ENCODE measurements at places on chromosomes 4 and X. TPM values are rescaled to one million over a fixed set of nuclear protein-coding genes. Genes with fewer than 3 reads are reported as not detected.

Gene SRPX2
- total RNA-seq, result 23.8 TPM

Gene ADH1B
- 6.7 TPM for total RNA-seq

Gene CSAG1
- total RNA-seq, result not detected

Gene UCHL1
- total RNA-seq, result 23.7 TPM

GRCh38 chr4:88907478-88907877 is 149.5 kb downstream of the FAM13A start:
- DNase-seq, result no peak

DNA sequence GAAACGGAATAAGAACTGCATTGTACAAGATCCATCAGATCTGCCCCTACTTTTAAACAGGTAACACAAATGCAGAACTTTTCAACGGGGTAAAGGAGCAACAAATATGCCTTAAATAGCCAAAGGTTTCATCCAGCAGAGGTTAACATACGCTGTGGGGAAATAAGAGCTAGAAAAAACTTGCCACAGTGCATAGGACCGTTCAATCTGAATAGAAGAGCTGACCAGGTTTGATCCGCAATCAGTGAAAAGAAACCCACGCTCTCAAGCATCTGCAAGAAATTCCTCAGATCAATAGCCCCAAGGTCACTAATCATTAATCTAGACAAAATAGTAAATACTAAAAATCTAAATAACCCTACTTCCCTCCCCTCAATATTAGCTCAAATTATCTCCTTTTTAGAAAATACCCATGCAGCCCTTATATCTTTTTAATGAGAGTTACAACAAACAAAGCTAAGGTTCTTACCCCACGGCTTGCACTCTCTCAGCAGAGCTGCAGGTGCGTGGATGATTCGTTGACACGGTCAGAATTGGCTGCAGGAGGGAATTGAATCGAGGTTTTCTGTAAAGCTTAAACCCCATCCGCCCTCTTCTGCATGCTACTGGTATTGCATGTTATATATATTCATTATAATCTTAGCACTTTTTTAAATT is at the start of gene TLR10:
TLR10 (minus strand) TSS at position 539 of the 657 bp plus-strand sequence. CDS start 7,400 bp downstream, outside the sequence.
- no peak for DNase-seq

GRCh38 chr4:1730532-1731135 is 9.3 kb downstream of the TACC3 start:
- no peak for DNase-seq

All from uterus (tissue), 4 donors.